ENCODE measurements at places on chromosomes 12 and 14.

- no peak for DNase-seq
Observed at GRCh38 chr14:65360144-65360784, 52.3 kb upstream of the FUT8 start.

DNA sequence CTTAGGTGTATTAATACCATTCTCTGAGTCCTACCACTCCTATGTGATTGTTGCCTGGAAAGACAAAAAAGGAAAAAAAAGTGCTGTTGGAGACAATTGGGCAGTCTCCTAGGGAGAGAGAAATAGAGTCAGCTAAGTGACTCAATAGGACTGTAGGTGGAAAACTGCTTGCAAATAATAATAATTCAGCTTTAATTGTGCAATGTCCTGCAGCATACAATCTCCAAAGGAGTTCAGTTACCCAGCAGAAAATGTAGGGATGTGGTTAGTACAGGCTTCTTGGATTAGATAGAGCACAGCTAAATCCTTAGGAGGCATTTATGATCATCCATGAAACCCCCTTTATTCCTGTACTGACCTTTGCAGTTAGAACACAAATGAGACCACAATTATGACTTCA is 3.0 kb upstream of the SRSF9 start:
- no peak for DNase-seq

- no peak for DNase-seq
Observed at GRCh38 chr14:21241218-21241819, 27.9 kb downstream of the HNRNPC start.

DNA sequence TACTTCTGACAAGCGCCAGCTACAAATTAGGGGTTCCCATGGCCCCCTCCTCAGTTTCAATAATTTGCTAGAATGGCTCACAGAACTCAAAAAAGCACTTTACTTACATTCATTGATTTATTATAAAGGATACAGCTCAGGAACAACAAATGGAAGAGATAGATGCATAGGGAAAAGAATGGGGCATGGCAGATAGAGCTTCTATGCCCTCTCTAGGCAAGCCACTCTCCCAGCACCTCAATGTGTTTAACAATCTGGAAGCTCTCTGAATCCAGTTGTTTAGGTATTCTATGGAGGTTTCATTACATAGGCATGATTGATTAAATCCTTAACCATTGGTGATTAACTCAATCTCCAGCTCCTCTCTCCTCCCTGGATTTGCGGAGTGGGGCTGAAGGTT is 184.5 kb upstream of the DAAM1 start:
- peak; percentile 14 for DNase-seq

DNA sequence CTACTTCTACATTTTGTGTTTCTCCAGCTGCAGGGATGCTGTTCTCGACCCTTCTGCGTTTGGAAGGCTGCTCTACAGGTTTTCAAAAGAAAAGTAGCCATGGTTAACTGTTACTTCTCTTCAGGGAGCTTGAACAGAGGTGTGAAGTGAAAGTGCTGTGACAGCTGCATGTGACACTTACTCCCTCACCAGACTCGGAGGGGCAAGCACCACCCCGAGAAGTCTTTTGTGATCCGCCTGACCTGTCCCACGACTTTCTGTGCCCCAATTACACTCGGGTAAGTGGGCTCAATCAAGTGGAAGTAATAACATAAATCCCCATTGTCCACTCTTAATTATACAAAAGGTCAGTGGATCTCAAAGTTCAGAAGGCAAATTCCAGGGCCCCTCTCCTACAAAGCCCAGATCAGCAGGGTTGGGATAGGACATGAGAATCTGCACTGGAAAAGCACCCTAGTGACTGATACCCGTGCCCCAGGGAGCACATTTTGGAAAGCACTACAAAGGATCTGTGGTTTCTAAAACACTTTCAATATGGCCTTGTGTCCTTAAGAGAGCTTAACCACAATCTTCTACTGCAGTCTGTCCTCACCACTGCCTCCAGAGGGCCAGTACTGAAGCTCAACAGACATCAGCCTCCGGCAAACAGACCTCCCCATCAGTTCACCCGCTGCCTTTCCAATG is 11.5 kb downstream of the FICD start:
- no peak for DNase-seq

GRCh38 chr14:55354500-55354899 is 57.1 kb downstream of the ATG14 start:
- peak; percentile 74 for DNase-seq

DNA sequence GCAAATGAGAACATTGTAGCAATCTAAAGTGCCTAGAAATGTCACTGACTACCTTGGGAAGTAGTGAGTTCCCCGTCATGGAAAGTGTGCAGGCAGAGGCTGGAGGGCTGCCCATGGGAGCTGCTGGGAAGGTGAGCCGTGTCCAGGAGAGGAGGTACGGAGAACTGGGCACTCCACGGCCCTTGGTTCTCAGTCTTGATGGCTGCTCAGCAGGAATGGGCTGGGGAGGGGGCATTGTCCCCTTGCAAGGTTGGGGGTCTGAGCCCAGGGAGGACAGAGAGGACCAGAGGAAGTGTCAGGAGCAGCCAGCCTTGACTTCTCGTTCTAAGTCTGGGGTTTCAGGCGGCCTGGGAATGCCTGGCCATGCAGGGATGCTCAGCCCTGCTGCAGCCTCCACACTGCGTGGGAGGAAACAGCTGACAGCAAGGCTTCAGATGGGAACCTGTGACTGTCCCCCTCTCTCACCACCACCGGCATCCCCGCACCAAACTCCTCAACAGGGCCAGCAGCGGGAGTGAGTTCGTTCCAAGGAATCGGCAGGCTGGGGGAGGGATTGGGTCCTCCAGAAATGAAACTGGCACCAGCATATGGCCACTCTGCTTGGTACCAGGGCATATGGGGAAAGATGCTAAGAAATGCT is 140.2 kb downstream of the BCL11B start:
- DNase-seq = no peak

- DNase-seq = no peak
Observed at GRCh38 chr14:96911499-96912149, 114.4 kb downstream of the VRK1 start.

GRCh38 chr12:131921866-131922769 is 7.0 kb upstream of the PUS1 start:
- DNase-seq = no peak

- no peak for DNase-seq
Observed at GRCh38 chr12:28958553-28959195, 190.4 kb upstream of the FAR2 start.

DNA sequence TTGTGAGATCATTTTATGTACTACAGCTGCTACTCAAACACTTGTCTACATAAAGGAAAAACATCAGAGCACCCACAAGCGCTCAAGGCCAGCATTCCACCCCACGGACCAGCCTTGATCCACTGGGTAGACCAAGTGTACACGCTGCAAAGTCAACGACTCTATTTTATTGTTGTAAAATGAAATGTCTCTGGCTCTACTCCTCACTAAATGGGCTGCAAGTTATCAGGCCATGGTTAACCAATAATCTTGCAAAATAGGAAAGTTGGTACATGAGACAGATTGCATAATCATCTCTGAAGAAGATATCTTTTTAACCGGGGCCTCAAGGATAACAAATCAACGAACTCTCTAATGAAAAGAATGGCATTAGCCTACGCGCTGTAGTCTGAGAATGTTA is 69.9 kb upstream of the FOXN3 start:
- DNase-seq = peak; percentile 60

DNA sequence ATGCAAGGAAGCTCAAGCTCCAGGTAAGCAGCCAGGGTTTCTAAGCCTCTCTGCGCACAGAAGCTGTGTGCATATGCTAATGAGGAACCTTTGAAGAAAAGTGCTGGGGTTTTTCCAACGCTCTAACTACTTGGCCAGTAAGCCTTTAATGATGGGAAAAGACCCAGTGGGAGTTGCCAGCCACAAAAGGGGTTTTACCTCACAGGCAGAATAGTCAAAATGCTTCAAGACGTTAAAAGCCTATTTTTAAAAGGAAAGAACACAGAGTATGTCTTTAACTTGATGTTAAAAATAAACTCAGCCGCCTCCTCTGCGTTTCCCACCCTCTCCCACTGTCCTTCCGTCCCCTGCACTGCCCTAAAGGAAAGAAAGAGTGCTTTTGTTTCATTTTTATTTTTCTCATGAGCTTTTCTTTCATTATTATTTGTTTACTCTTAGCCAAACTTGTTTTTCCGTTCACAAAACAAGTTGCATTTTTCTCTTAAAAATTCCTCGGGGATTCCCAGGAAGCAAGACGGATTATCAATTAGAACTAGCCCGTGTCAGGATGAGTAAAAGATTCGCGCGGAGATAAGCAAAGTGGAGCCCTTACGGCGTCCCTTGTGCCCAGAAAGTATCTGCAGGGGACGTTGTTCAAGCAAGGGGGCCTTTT is 209.8 kb upstream of the NUDT4 start:
- DNase-seq = peak; percentile 63

- DNase-seq = no peak
Observed at GRCh38 chr14:94677747-94678146, 65.6 kb downstream of the SERPINA3 start.

- DNase-seq = no peak
Observed at GRCh38 chr14:101369194-101369915, 191.9 kb upstream of the DIO3 start.

- peak; percentile 64 for DNase-seq
Observed at GRCh38 chr14:28756884-28757570, 9.6 kb upstream of the FOXG1 start.

GRCh38 chr12:116915326-116915725 is 4.6 kb downstream of the FBXW8 start:
- DNase-seq = no peak

- DNase-seq = no peak
Observed at GRCh38 chr12:110543252-110543959, 39.7 kb downstream of the PPTC7 start.

- peak; percentile 76 for DNase-seq
Observed at GRCh38 chr12:116996093-116996492, 85.3 kb downstream of the FBXW8 start.

DNA sequence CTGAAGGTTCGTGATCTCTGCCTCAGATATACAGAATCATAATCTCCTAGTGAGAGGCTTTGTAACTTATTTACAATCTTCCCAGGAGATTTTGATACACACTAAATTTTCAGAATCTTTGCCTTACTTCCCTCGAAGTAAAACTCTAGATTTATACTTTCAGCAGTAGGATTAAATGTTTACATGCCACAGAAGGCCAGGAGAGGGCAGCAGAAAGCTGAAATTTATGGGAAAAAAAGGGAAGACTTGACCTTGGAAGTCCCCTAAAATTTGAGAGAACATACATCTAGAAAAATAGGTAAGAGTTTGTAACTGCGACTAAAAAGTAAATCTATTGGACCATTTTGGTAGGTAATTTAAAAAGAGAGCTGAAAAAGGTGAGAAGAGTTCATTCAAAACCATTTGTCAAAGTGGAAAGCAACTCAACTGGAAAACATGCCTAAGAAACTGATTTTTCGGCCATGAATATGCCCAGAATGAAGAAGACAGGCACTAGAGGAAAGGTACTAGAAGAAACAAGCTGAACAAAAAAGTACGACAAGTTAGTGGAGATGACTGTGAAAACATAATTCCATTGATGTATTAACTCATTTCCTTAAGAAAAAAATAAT is 242.0 kb upstream of the MDGA2 start:
- peak; percentile 46 for DNase-seq

DNA sequence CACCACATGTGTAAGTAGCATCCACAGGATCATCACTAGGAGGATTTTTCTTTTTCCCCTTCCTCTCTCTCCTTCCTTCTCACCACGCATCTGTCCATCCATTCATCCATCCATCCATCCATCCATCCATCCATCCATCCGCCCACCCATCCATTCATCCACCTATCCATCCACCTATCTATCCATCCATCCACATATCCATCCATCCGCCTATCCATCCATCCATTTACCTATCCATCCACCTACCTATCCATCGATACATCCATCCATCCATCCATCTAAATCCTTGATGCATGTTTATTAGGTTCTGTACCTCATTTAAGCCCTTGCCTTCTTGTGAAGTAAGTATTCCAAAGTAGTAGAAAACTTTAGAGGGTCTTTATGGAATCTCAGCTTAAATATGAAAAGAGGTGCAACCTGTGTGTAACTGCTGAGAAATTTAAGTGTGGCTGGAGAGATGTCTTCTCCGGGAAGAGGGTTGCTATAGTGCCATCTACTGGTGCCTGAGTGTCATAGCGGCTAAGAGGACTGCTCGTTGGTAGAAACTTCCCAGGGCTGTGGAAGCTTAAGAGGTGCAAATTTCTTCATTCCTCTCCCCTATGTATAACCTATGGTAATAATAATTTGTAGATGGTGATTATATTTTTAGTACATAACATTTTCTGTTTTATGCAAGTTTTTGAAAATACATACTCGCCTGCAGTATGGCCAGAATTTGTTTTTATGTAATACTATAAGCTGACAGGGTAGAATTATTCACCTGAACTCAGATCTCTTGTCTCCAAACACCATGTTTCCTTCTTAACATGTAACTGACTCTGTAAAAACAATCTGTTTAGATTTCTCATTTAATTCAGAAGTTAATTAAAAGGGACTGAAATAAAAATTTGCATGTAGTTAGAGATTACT is 46.0 kb downstream of the MYO1H start:
- peak; percentile 74 for DNase-seq

DNA sequence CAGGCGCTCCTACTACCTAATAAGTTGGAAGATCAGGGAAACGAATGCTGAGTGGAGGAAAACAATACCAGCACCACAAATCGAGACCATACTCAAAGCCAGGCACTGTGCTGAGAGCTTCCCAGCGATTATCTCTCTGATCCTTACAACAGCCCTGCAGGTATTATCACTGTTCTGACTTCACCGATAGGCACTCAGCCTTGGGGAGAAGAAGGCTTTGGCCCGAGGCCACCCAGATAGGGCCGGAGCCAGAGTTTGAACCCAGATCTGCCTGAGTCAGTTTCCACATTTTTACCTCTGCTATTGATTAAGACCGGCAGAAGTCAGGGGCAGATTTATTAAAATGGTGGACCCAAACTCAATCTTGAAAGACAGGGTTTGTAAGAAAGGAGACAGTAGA is 4.9 kb downstream of the SVOP start:
- no peak for DNase-seq

DNA sequence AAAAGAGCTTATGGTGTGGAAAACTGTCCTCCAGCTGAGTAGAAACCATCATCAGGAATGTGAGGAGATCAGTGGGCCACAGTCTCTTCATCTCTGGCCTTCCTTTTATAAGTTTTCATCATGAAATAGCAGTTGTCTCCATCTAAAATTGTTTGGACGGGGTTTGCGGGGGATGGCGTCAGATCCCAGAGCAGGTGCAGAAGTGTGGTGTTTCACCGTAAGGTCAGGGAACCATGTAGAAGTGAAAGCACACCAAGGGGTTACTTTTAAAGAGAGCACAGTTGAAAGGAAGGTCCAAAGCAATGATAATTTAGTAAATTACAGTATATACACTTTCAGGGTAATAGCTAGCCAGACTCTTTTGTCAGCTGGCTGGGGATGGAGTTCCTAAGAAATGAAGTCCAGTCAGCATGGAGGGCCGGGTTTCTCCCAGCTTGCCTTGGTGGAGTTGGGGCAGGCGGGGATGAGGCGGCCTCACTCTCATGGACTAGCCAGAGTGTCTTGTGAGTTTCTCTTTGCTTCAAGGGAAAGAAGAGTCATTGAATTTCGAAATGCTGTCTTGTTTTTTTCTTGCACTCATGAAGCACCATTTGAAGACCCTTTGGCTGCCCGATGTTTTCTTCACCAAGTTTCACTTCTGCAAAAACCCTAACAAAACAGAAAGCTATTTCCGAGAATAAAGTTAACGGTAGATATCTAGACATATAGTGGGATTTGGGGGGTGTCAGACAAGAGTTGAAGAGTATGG is 100.6 kb downstream of the ETV6 start:
- DNase-seq = no peak

- DNase-seq = peak; percentile 33
Observed at GRCh38 chr14:83478741-83479140, 1945.1 kb upstream of the SEL1L start.

GRCh38 chr12:31749024-31749704 is 20.3 kb upstream of the AMN1 start:
- no peak for DNase-seq
